ENCODE measurements at places on chromosomes 1 and 21. TPM values are rescaled to one million over a fixed set of nuclear protein-coding genes. Genes with fewer than 3 reads are reported as not detected.

- no peak for DNase-seq
These were observed 27.7 kb downstream of the CAPZB start for GRCh38 chr1:19457607-19458006.

The MAEL gene
- total RNA-seq = not detected

DNA sequence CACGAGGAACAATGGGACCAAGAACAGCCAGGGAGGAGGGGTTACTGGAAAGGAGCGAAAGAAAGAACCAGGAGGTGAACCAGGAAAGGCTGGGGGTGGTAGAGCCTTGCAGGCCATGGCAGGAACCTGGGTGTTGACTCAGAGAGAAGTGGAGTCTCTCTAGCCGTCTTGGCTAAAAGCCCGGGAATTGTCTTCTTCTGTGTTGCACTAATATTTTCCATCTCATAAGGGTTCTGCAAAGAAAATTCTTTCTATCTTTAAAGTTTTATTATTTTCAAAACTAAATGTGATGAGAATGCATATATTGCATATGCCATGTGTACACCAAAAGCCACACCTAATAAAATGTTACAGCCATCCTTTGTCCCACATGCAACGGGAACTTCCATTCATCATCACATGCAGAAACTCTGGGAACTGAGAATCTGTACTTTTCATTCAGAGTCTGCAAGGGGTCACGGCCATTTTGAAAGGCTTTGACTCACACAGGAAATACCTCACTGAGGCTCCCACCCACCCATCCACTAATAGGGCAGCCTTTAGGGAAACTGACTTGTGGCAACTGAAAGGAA lies 38.0 kb downstream of the ERG start:
- no peak for DNase-seq

The INPP5B gene
- total RNA-seq = 19.3 TPM

- no peak for DNase-seq
These were observed 11.6 kb downstream of the GNG4 start for GRCh38 chr1:235637756-235638534.

DNA sequence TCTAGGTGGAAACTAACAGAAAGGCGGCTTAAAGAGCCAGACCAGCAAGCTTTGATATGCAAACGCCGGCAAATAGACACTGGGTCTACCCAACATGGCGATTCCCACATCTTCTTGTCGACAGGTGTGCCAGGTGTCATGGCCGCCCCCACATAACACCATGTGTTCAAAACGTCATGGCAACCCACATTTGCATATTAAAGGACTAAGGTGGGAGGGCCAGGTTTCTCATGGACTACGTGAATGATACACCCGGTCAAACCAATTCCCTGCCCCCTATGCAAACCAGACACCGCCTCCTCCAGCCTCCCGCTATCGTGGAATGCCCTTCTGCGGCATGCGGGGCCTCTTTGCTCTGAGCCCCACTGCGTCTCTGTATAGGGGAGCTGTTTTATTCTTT lies 41.3 kb downstream of the ICOSLG start:
- DNase-seq = no peak

The C1orf87 gene
- total RNA-seq = not detected
